Globus pallidus (tissue), 1 donor: ENCODE measurements at places on chromosomes 12 and 14.

- DNase-seq = peak; percentile 99
These were observed 2.8 kb upstream of the UBC start for GRCh38 chr12:124917135-124917840.

GRCh38 chr12:105092336-105092735 lies 8.1 kb upstream of the ALDH1L2 start:
- DNase-seq = no peak

GRCh38 chr12:108320507-108321293 lies 18.4 kb downstream of the CMKLR1 start:
- DNase-seq = no peak

GRCh38 chr12:124888260-124888659 lies 24.6 kb upstream of the SCARB1 start:
- no peak for DNase-seq

DNA sequence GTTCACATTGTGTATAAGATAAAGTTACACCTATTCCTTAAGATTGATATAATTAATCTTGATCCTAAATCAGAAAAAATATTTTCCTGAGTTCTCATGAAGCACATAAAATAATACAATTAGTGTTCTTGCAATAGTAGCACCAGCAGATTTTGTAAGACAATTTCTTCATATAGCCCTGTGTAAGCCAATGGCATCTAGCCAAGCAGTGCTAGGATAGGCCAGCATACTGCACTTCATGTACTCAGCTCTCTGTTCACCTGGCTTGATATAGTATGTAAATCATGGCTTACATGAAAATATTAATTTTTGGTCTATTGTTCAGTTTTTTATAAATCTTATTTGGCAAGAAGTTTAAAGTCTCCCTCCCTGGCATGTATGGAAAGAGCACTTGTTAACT lies 1.9 kb downstream of the KLRF2 start:
- DNase-seq = no peak
